Activated CD4-positive, alpha-beta T cell treated with anti-CD3 and anti-CD28 coated beads for 36 hours (primary cell): ENCODE measurements at places on chromosomes 3 and 15. TPM values are rescaled to one million over a fixed set of nuclear protein-coding genes. Genes with fewer than 3 reads are reported as not detected.

The FOXL2NB gene
- total RNA-seq = not detected

DNA sequence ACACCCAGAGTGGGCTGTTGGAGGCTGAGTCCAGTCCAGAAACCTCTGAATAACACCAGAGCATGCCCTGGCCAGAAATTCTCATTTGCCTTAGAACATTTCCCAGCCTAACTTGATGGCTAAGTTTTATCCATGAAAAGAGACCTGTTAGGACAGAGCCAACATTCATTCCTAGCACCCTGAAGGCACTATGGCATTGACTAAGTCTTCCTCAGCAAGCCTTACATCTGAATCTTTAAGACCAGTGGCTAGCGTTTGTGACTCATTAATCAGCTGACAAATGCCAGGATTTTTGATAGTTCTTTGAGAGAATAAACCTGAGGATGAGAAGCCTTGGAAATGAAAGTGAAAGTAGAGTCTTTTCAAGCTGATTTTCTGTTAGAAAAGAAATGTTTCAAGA, 1087.1 kb upstream of the ALCAM start:
- no peak for DNase-seq
- no peak overlapping the region for H3K4me3 ChIP-seq
- no peaks in the 10 kb centered on the region for H3K4me1 ChIP-seq
- H3K36me3 ChIP-seq = peaks cover 4% of the 10 kb centered on the region
- H3K27ac ChIP-seq = no peak overlapping the region

- DNase-seq = no peak
- no peak overlapping the region for H3K27ac ChIP-seq
- H3K4me3 ChIP-seq = no peak overlapping the region
- no peaks in the 10 kb centered on the region for H3K27me3 ChIP-seq
- peaks cover under 1% of the 10 kb centered on the region for H3K36me3 ChIP-seq
- no peaks in the 10 kb centered on the region for H3K4me1 ChIP-seq
These were observed 218.2 kb upstream of the UBE2E1 start for GRCh38 chr3:23587513-23587912.

GRCh38 chr3:47688488-47688887, 93.2 kb downstream of the SMARCC1 start:
- H3K27me3 ChIP-seq = no peaks in the 10 kb centered on the region
- H3K4me1 ChIP-seq = peaks cover 6% of the 10 kb centered on the region
- no peak overlapping the region for H3K4me3 ChIP-seq
- peaks cover 39% of the 10 kb centered on the region for H3K36me3 ChIP-seq
- no peak overlapping the region for H3K27ac ChIP-seq

DNA sequence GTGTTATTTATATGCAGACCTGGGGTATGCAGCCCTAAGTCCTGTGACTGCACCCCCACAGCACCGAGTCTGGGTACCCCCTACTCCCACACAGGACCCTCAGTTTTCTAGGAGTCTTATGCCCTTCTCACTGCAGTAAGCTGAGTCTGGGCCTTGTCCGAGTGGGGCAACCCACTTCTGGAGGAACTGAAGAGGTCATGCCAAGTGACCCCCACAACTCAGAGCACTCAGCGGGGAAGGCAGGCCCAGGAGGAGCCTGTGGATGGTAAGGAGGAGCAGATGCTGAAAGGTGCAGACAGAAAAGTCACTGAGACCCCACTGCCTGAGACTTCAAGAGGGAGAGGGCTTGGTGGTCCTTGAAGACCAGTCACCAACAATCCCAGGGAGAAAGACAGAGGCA, 56.1 kb upstream of the FGD5 start:
- H3K27me3 ChIP-seq = no peaks in the 10 kb centered on the region
- H3K4me1 ChIP-seq = peaks cover 4% of the 10 kb centered on the region
- no peak overlapping the region for H3K27ac ChIP-seq
- DNase-seq = no peak
- no peaks in the 10 kb centered on the region for H3K36me3 ChIP-seq

The RPS17 gene
- total RNA-seq = 2,882 TPM

- no peak overlapping the region for H3K4me3 ChIP-seq
- H3K27me3 ChIP-seq = no peaks in the 10 kb centered on the region
- no peak for DNase-seq
- H3K27ac ChIP-seq = no peak overlapping the region
- H3K4me1 ChIP-seq = no peaks in the 10 kb centered on the region
These were observed 63.4 kb upstream of the LEKR1 start for GRCh38 chr3:156762631-156763185.
